T-cell (primary cell): ENCODE measurements at places on chromosomes 12 and 14. TPM values are rescaled to one million over a fixed set of nuclear protein-coding genes. Genes with fewer than 3 reads are reported as not detected.

GRCh38 chr12:131067981-131068851 lies 114.5 kb downstream of the ADGRD1 start:
- DNase-seq = no peak

- no peak for DNase-seq
Observed at GRCh38 chr12:119153477-119154434, 25.0 kb upstream of the HSPB8 start.

GRCh38 chr12:87074781-87075180 lies 818.6 kb upstream of the MGAT4C start:
- DNase-seq = no peak

DNA sequence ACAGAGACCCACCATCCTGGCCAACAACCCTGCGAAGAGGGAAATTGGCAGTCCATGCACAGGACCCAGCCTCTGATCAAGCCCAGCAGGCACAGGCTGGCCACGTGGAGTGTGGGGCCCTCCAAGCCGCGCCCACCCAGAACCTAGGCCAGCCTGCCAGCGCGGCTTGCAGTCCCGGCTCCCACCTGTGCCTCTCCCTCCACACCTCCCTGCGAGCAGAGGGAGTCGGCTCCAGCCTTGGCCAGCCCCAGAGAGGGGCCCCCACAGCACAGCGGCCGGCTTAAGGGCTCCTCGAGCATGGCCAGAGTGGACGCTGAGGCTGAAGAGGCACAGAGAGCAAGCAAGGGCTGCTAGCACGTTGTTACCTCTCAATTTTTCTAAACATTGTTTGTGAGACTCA lies 373.4 kb downstream of the NELL2 start:
- DNase-seq = no peak

DNA sequence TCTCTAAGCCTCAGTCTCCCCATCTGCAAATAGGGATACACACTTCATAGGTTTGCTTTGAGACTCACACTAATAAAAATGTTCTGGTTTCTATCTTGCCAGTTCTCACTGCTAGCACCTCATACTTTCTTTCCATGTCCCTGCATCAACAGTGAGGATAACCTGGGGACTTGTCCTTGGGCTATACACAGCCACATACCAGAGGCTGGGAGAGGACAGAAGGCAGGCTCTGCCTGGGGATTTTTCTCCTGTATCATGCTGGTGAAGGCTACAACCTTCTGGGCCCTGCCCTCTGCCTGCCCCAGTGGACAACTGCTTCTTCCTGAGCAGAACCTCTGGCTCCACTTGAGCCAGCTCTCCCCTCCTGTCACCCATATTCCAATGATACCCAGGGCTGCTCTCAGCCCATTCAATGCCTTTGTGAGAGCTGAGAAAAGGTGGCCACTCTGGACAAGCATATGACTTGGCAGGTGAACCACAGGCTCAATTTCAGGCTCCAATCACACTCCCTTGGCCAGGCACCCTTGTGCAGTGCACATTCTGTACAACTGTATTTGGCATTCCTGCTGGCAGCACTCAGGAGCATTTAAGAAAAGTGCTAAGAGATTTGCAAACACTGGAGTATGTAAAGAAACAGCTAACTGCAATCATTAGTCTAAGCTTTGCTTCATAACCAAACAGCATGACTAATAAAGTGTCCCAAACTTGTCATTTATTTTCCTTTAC lies 135.8 kb upstream of the VRK1 start:
- no peak for DNase-seq

DNA sequence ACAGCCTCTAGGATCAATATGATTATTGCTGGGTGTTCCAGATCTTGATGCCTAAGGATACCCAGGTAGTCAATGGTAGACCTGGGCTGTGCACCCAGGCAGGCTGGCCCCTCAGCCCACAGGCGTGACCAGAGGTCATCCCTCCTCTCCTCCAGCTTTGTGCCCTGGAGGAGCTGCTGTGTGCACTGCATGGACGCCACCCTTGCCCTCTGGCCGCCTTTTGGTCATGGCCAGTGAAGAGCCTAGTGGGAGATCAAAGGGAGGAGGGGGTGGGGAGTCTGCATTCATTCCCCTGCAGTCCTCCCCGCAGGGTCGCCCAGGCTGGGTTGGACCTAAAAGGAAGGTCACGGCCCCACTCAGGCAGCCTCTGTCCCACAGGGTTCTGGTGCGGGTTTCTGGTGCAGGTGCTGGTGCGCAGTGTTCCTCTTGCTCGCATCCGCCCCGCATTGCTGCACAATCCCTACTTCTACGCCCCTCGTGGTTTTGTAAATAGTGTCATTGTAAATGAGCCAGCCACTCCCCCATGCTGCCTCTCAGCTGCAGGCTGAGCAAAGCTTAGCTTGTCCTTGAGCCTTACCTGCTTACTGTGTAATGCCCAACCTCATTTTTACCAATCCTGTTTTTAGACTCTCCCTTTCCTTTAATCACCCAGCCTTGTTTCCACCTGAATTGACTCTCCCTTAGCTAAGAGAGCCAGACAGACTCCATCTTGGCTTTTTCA lies 55.3 kb downstream of the PSMA6 start:
- DNase-seq = no peak

GRCh38 chr14:74463697-74464096 lies 29.4 kb downstream of the NPC2 start:
- no peak for DNase-seq

DNA sequence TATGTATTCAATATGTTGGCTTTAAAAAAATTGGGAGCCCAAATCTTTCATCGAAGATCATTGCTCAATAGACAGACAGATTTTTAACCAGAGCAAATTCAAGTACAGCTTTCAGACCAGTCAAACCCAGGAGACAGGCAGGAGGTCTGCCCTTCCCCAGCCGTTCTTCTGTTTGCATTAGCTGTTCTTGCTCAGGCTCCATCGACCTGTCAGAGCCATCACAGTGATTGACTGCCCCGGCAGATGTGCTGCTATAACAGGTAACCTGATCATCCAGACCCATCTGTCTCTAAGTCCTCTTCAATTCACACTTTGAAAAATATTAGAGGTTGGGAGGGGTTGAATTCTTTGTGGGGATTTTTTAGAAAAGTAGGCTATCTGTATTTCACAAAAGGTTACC lies 453.5 kb downstream of the FOXG1 start:
- no peak for DNase-seq

Gene PTCSC3
- not detected for total RNA-seq

Gene KRT85
- not detected for total RNA-seq

Gene MTA1
- total RNA-seq = 141 TPM

Gene CRIP2
- total RNA-seq = 6.4 TPM

Gene PMCH
- total RNA-seq = 1.2 TPM

Gene CCDC184
- 0.15 TPM for total RNA-seq
